Epithelial cell of alveolus of lung (primary cell): ENCODE measurements at places on chromosomes 2 and 18. TPM values are rescaled to one million over a fixed set of nuclear protein-coding genes. Genes with fewer than 3 reads are reported as not detected.

Gene TACR1
- total RNA-seq = not detected in 2 replicates

Gene MPV17
- 80.7 and 88.8 TPM in 2 replicates for total RNA-seq

Gene AMER3
- not detected in 2 replicates for total RNA-seq

Gene COQ10B
- total RNA-seq = 23.4 and 30.1 TPM in 2 replicates

Gene COLEC12
- total RNA-seq = 4.0 and 8.8 TPM in 2 replicates

Gene CDH20
- 0.13 TPM in 1 of 2 replicates, not detected in the other for total RNA-seq

Gene CHRNG
- total RNA-seq = 3.3 TPM in 1 of 2 replicates, not detected in the other

Gene CHST9
- total RNA-seq = not detected in 2 replicates

Gene EML6
- total RNA-seq = 0.65 TPM in 1 of 2 replicates, not detected in the other

Gene CNTNAP5
- not detected in 2 replicates for total RNA-seq

Gene TLX2
- not detected in 2 replicates for total RNA-seq

Gene PGAP1
- 6.3 and 16.4 TPM in 2 replicates for total RNA-seq

Gene SERPINB4
- 0.64 TPM in 1 of 2 replicates, not detected in the other for total RNA-seq

Gene PMAIP1
- 10.7 and 43.3 TPM in 2 replicates for total RNA-seq

Gene SCN3A
- under 0.01 TPM in 1 of 2 replicates, not detected in the other for total RNA-seq

Gene TCF23
- not detected in 2 replicates for total RNA-seq

Gene ZNF396
- 0.78 and 1.4 TPM in 2 replicates for total RNA-seq

Gene TUBA3E
- not detected in 2 replicates for total RNA-seq

Gene DYSF
- 1.4 and 4.3 TPM in 2 replicates for total RNA-seq

Gene CNDP2
- total RNA-seq = 31.1 and 58.6 TPM in 2 replicates

Gene VWA3B
- total RNA-seq = not detected in 2 replicates

Gene RNU2-63P
- total RNA-seq = not detected in 2 replicates

Gene TUBA4B
- not detected in 2 replicates for total RNA-seq

Gene LRRTM1
- not detected in 2 replicates for total RNA-seq

Gene CPO
- not detected in 2 replicates for total RNA-seq

Gene TGFA
- 0.32 and 2.7 TPM in 2 replicates for total RNA-seq

Gene CABYR
- total RNA-seq = 0.88 and 6.9 TPM in 2 replicates

Gene MTCL1
- total RNA-seq = 13.4 and 15.1 TPM in 2 replicates

Gene CDCA7
- total RNA-seq = 9.0 and 17.3 TPM in 2 replicates

Gene CRYGC
- total RNA-seq = not detected in 2 replicates

Gene THAP4
- 46.8 and 68.2 TPM in 2 replicates for total RNA-seq

Gene EPB41L3
- 19.7 and 44.6 TPM in 2 replicates for total RNA-seq

Gene ALPG
- not detected in 2 replicates for total RNA-seq

Gene LYG2
- not detected in 2 replicates for total RNA-seq

Gene NEUROD1
- not detected in 2 replicates for total RNA-seq

Gene CCDC68
- 20.2 and 36.8 TPM in 2 replicates for total RNA-seq

Gene LRP2
- not detected in 2 replicates for total RNA-seq

Gene COMMD1
- 26.0 and 59.2 TPM in 2 replicates for total RNA-seq

Gene REG1B
- total RNA-seq = not detected in 2 replicates

Gene CCDC121
- total RNA-seq = 0.40 and 1.8 TPM in 2 replicates

Gene UGT1A4
- total RNA-seq = not detected in 2 replicates

Gene CLIP4
- 14.4 and 19.8 TPM in 2 replicates for total RNA-seq

Gene MARCHF4
- total RNA-seq = under 0.01 and 1.0 TPM in 2 replicates
